Activated CD8-positive, alpha-beta memory T cell treated with anti-CD3 and anti-CD28 coated beads for 48 hours (primary cell): ENCODE measurements at places on chromosomes 16 and 17.
A peak's percentile ranks its signal among the peaks of the same experiment; 100 is the strongest.

GRCh38 chr17:2266045-2266864 is 37.3 kb downstream of the SMG6 start:
- peak; percentile 37 for DNase-seq

- DNase-seq = no peak
Measured at GRCh38 chr16:324451-325334, 27.8 kb downstream of the AXIN1 start.

- DNase-seq = no peak
Measured at GRCh38 chr16:85911251-85911930, 12.4 kb downstream of the IRF8 start.

- no peak for DNase-seq
Measured at GRCh38 chr16:23959752-23960072, 123.9 kb downstream of the PRKCB start.

GRCh38 chr17:37787055-37787757 is 42.3 kb upstream of the HNF1B start:
- no peak for DNase-seq

DNA sequence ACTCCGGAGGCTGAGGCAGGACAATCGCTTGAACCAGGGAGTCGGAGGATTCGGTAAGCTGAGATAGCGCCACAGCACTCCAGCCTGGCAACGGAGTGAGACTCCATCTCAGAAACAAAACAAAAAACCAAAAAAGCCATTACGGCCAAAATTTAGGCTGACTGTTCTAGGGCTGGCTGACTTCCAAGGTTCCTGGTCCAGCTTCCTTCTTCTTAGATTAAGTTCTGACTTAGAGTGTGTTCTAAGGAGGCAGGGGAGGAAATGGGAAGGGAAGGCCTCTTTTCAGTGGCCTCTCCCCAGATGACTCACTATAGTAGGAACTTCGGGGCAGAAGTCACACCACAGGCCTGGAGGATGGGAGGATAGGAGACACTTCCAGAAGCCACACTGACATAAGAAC is 27.7 kb upstream of the CLEC18B start:
- DNase-seq = no peak

GRCh38 chr16:743794-744500 is 3.1 kb upstream of the CIAO3 start:
- no peak for DNase-seq

- no peak for DNase-seq
Measured at GRCh38 chr16:11325404-11326083, 19.7 kb upstream of the RMI2 start.

- DNase-seq = no peak
Measured at GRCh38 chr16:10576390-10577304, 3.8 kb downstream of the EMP2 start.

DNA sequence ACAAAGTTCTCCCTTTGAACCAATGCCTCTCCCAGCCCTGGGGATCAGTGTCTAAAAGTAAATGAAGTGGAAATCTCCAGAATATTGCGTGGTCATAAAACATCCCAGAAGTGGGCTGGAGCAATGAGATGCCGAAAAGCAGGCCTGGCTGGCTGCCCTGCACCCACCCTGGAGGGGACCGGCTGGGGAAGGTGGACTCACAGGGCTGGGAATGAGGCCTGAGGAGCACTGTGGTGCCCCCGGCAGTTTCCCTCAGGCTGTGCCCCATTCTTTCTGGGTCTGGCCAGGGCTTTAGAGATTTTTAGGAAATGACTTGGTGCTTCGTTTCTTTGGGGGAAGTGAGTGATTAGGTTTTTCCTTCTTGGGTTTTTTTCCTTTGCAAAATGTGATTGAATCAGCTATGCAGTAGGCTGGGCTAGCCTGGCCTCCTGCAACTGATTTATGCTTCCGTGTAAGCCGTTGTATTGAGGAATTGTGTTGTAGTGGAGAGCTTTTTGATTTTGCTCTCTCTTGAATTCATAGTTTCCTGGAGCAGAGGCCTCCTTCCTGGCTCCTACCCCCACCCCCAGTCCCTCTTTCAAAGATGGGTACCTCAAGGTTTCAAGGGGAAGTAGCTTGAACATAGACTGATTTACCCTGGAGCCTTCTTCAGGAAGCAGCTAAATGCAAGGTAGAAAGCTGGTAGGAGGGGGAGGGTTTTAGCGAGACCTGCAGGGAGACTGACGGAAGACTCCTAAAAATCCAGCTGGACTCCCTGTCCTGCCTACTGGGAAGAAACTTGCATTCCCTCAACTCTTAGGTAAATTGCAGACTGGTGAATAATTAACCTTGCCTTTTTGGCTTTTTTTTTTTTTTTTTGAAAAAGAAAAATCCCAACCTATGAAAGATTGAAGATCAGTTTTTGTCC is 170.2 kb downstream of the RAB11FIP4 start:
- DNase-seq = no peak

- no peak for DNase-seq
Measured at GRCh38 chr17:68533887-68534694, 21.9 kb downstream of the PRKAR1A start.

DNA sequence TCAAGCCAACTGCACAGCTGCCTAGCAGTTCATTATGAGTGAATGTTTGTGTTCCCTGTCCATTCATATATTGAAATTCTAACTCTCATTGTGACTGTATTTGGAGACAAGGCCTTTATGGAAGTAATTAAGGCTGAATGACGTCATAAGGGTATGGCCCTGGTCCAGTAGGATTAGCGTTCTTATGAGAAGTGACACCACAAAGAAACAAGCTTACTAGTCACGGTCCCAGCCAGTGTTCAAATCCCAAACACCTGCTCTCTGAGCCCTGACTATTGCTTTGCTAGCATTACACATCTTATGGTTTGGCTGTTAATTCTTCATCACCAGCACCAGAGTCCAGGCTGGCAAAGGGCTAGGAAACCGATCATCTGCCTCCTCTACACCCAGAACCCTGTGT is 2.2 kb downstream of the ZNF668 start:
- no peak for DNase-seq

GRCh38 chr17:46089389-46089965 is 90.4 kb downstream of the STH start:
- no peak for DNase-seq

- DNase-seq = no peak
Measured at GRCh38 chr16:25523183-25523582, 168.6 kb upstream of the HS3ST4 start.

DNA sequence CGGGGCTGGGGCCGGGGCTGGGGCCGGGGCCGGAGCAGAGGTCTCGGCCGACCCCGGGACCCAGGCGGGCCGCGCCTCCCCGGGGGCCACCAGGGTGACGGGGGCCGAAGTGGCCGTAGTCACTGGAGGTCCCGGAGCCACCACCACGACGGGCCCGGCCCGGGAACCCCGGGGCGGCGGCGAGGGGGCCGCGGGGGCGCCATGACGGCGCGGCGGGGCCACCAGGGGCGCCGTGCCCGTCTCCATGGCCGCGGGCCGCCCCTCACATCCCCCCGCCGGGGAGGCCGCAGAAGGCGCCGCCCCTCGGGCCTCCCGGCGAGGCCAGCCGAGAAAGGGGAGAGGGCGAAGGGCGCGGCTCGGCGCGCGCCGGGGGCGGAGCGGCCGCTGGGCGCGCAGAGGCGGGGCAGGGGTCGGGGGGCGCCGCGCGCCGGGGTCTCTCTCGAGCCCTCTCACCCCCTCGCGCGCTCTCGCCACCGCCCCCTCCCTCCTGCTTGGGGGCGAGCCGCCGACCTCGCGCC is 297 bp downstream of the TBC1D10B start:
- DNase-seq = no peak
